ENCODE measurements at places on chromosomes 3 and 15.

DNA sequence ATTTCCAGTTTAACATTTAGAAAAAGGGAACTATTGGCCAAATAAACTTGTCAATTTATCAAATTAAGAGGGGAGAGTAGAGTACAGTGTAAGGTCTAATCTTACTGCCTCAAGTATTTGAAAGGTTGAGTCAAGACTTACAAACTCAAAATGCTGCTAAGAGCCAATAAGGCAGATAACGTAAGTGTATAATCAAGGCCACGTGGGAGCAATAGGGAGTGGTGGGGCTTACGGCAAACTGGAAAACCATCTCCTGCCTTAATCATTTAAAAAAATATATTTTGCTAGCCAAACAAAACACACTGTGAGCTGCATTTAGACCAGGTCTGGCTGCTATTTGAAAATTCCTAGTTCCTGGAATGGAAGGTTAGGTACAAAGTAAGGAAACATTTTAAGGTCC, 107.3 kb upstream of the FRMD4B start:
- H3K27me3 ChIP-seq: no peaks in the 10 kb centered on the region
- no peak overlapping the region for H3K4me3 ChIP-seq
- no peak overlapping the region for H3K27ac ChIP-seq
- no peaks in the 10 kb centered on the region for H3K4me1 ChIP-seq

GRCh38 chr3:9198899-9199335, 50.5 kb downstream of the SRGAP3 start:
- no peaks in the 10 kb centered on the region for H3K4me1 ChIP-seq
- H3K27me3 ChIP-seq: no peaks in the 10 kb centered on the region
- H3K36me3 ChIP-seq: no peaks in the 10 kb centered on the region

DNA sequence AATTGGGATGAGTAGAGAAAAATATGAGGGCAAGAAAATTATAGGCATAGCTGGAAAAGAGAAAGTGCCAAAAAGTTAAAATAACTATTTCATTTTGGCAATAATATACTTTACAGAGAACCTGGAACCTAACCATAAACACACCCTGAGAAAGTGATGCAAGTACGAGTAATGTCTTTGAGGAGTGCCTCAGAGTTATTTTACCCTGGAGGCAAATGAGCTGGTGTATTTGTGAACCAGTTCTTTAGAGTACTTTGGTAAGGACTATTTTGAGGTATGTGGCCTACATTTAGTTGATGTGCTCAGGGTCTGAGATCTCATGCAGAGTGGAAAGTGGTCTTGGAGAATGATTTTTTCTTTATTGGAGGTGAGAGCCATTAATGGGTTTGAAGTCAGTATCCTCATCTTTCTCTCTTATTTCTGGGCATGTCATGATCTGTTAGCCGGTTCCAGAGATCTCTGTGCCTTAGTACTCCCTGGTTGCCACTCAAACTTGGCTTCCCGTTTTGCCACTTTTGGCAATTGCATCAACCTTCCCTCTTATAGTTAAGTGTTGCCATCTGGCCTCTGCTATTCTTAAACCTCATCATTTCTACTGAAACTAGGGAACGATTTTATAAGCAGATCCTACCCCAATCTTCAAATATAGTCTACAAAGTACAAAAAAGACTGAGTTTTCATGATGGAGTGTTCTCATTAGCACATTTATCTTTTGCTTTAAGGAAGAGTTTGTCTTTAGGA, 145.7 kb downstream of the EPHA6 start:
- H3K27ac ChIP-seq: no peak overlapping the region
- DNase-seq: no peak
- no peaks in the 10 kb centered on the region for H3K36me3 ChIP-seq
- H3K4me1 ChIP-seq: no peaks in the 10 kb centered on the region

DNA sequence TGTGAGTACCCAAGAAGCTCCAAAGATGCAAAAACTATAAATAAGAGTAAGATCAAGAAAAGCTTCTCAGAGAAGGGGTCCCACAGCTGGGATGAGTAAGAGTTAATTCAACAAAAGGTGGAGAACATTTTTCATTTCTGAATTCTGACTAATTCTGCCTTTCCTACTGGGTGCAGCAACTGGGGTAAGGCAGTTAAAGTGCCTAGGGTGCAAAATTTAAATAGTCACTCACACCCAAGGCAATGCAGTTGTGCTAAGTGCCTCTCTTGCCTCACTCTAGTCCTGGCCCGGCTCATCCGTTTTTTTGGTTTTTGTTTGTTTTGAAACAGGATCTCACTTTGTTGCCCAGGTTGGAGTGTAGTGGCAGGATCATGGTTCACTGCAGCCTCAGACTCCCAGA, 240.2 kb downstream of the TP63 start:
- H3K4me3 ChIP-seq: no peak overlapping the region
- no peaks in the 10 kb centered on the region for H3K27me3 ChIP-seq
- H3K27ac ChIP-seq: no peak overlapping the region

DNA sequence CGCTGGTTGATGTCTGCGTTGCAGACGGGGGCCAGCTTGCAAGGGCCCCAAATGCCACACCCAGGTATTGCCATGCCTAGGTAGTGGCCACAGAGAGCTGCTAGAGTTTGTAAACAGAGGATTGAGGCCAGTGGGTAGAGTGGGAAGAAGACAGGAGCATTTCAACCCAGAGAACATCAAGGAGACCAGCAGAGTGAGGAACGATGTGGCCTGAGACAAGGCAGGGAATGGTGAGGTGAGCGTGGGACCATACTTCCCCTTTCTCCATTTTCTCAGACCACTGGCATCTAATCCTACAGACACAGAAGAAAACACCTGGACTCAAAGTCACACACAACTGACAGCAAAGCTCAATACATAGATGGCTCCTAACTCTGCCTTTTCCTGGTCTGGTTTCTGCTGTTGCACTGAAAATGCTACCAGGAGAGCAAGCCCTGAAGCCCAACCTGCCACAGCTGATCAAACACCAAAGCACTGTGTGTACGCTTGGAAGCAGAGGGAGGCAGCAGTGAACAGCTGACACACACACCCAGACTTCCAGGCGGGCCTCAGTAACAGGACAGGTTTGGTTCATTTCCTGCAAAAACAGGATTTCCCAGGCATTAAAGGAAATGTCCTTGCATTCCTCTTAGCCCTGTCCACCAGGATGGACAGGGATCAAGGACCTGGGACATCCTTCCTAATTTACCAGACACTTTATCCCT, 1.6 kb downstream of the FAM174B start:
- H3K4me1 ChIP-seq: no peaks in the 10 kb centered on the region
- no peak overlapping the region for H3K4me3 ChIP-seq
- DNase-seq: no peak
- peaks cover 20% of the 10 kb centered on the region for H3K27me3 ChIP-seq
- H3K27ac ChIP-seq: no peak overlapping the region

DNA sequence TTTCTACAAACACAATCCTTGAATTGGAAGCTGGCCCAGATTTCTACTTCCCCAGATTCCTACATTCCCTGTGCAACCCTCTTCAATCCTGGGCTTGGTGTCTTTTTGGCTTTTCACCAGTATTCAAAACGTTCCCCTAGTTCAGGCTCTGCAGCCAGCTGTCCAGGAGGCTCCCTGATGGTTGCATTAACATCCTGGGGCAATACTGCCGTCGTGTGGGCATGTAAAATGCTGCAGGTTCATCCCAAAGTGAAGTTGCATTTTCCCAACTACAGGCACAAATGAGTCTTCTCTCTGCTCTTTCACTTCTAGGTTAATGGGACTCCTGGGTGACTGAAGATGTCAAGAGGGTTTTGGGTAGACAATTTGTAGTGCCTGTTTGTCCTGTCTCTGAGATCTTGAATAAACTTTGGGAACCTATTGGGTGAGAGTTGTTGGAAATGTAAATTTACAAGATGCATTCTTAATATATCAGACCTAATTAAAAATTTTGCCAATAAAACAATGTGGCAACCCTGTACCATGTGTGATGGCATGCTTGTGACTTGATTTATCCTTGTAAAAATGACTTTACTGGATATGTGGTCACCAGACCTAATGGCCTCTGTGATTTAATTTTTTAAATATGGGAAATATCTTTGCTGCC, 28.6 kb downstream of the SOX14 start:
- no peak overlapping the region for H3K4me3 ChIP-seq
- no peaks in the 10 kb centered on the region for H3K36me3 ChIP-seq
- H3K27ac ChIP-seq: no peak overlapping the region
- H3K4me1 ChIP-seq: no peaks in the 10 kb centered on the region
- no peaks in the 10 kb centered on the region for H3K27me3 ChIP-seq
- DNase-seq: no peak

- H3K36me3 ChIP-seq: no peaks in the 10 kb centered on the region
- DNase-seq: no peak
- H3K4me1 ChIP-seq: no peaks in the 10 kb centered on the region
- no peak overlapping the region for H3K4me3 ChIP-seq
- H3K27ac ChIP-seq: no peak overlapping the region
- no peaks in the 10 kb centered on the region for H3K27me3 ChIP-seq
Measured at GRCh38 chr3:188021041-188021440, 132.9 kb upstream of the LPP start.

DNA sequence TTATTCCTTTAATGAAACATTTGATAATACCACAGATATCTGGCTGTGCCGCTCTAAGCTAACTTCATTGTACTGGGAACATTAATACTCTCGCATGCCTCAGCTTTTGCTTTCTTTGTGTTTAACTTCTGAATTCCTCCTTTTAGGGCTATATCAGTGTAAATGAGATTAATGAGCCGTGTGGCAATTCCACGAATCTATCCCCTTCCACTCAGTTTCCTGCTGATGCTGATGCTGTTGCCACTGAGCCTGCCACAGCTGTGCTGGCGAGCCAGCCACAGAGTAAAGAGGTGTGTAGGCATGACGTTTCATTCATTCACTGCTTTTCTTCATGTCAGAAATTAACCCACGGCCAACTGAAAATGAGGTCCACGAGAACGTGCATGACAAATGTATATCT, 30.0 kb upstream of the ABHD10 start:
- H3K4me1 ChIP-seq: no peaks in the 10 kb centered on the region
- H3K36me3 ChIP-seq: no peaks in the 10 kb centered on the region
- DNase-seq: no peak
- no peak overlapping the region for H3K4me3 ChIP-seq
- no peak overlapping the region for H3K27ac ChIP-seq

DNA sequence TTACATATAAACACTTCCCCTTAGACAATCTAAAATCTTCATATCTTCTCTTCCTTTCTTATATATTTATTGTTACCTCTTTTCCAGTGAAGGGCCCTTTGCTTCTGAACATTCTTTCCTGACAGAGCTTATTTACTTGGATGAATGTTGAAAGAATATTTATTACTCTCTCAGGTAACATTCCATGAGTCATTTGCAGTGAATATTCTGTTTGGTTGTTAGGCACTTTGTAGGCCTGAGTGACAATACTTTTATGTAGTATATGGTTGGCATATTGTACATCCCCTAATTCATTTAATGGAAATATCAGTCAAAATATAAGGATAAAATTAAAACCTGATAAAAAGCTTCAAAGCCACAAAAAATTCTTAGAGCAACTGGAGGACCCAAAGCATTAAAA, 260.9 kb upstream of the KCNMB2 start:
- no peaks in the 10 kb centered on the region for H3K36me3 ChIP-seq
- no peaks in the 10 kb centered on the region for H3K27me3 ChIP-seq
- DNase-seq: no peak
- no peak overlapping the region for H3K27ac ChIP-seq
- no peaks in the 10 kb centered on the region for H3K4me1 ChIP-seq
- H3K4me3 ChIP-seq: no peak overlapping the region

DNA sequence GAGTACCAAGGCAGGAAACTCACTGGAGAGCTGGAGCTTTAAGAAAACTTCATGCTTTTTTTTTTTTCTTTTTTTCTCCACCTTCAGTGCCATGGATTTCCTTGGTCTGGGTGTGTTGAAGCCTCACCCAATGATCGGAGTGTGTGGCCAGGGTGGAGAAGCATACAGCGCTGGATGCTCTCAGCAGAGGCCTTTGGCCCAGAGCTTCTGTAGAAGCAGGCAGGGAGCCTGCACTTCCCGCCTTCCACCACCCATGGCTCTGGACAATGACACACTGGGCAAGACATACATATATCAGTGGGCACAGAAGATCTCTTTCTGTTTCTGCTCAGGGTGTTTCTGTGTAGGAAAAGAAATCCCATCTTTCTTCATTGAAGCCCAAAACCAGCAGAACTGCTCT, 55.8 kb upstream of the ACAD9 start:
- no peak overlapping the region for H3K27ac ChIP-seq
- no peak overlapping the region for H3K4me3 ChIP-seq
- H3K36me3 ChIP-seq: no peaks in the 10 kb centered on the region
- no peaks in the 10 kb centered on the region for H3K27me3 ChIP-seq
- no peaks in the 10 kb centered on the region for H3K4me1 ChIP-seq

DNA sequence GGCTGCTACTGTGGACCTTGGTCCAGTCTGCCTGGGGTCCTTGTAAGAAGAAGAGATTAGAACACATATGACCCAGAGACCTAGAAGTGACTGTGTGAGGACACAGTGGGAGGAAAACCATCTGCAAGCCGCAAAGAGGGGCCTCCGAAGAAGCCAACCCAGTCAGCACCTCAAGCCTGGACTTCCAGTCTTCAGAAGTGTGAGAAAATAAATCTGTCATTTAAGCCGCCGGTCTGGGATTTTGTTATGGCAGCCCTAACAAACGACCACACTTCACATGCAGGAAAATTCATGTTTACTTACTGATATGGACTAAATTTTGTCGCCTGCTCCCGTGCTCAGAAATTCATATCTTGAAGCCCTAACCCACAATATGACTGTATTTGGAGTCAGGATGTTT, 44.4 kb upstream of the TMC3 start:
- no peak for DNase-seq
- no peak overlapping the region for H3K4me3 ChIP-seq
- H3K4me1 ChIP-seq: no peaks in the 10 kb centered on the region
- H3K27me3 ChIP-seq: peaks cover 5% of the 10 kb centered on the region
- no peak overlapping the region for H3K27ac ChIP-seq
- H3K36me3 ChIP-seq: no peaks in the 10 kb centered on the region

DNA sequence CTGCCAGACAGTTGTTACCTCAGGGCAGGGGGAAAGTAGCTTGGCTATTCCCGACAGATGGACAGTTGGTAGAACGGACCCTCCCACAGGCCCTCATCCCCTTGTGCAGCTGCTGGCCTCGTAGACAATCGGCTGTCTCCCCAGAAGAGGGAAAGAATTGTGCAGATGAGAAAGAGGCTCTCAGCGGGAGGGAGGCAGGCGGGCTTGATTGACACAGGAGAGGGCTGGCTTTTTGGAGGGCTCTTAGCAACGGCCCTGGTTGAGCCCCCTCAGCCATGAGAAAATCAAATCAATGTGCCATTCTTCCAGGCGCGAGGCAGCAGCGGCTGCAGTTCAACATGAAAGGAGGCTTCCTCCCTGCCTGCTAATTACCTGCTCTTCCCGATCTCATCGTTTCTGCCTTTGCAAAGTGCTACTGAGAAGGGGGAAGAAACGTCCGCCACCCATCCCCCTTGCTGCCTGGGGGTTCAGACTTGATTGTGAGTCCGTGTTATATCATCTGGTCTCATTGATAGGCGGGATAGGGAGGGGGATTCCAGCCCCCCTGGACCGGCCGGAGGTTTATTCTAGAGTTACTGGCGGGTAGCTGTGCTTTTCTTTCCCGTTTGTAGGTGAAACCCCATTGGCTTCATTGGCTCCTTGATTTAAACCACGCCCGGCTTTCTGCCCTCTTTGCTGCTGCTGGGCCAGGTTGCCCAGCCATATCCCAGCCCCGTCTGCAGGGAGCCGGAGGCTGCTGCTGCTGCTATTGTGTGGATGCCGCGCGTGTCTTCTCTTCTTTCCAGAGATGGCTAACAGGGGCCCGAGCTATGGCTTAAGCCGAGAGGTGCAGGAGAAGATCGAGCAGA, at the start of gene TAGLN3:
TSS of gene TAGLN3 (plus strand) at position 287 of the 848 bp plus-strand sequence. CDS start at position 788, 501 bp downstream.
- H3K36me3 ChIP-seq: peaks cover 1% of the 10 kb centered on the region
- DNase-seq: no peak
- no peaks in the 10 kb centered on the region for H3K27me3 ChIP-seq
- H3K27ac ChIP-seq: no peak within 1 kb of the TSS
- H3K4me1 ChIP-seq: peaks cover 13% of the 10 kb centered on the region

- no peak for DNase-seq
- no peaks in the 10 kb centered on the region for H3K4me1 ChIP-seq
- no peaks in the 10 kb centered on the region for H3K36me3 ChIP-seq
- no peak overlapping the region for H3K27ac ChIP-seq
- H3K4me3 ChIP-seq: no peak overlapping the region
Measured at GRCh38 chr3:58604031-58604430, 26.8 kb upstream of the FAM107A start.

Measured in CD4-positive, CD25-positive, alpha-beta regulatory T cell (primary cell).